AG04449 (cell line): ENCODE measurements at places on chromosomes 1 and 21.

DNA sequence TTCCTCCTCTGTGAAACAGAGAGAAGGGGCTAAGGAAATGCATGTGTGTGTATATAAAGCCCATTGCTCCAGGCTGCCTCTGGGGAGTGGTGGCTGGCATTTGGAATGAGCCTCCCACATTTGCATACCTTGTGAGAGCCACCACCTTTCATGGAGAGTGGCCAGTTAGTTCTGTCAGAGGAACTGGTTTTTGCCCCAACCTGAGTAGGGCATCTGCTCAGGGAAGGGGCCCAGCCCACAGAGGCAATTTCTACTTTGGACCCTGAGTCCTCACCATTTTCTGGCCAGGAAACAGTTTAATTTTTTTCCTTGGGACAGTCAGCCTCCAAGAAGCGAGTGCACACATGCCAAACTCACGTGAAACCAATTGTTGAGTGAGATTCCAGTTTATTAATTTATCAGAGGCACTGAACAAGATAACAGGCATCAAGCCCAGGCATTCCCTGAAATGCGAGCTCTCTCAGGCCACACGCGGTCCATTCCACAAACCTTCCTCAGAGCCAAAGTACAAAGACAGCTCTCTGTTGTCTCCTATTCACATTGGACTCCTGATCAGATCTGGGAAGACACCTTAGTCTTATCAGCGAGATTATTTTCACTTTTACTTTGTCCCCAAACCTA, 1.0 kb upstream of the SLC6A9 start:
- DNase-seq = no peak

GRCh38 chr1:201713086-201713810, 115.7 kb upstream of the IPO9 start:
- peak; percentile 97 for DNase-seq

GRCh38 chr1:84719543-84720217, 29.4 kb upstream of the SSX2IP start:
- no peak for DNase-seq

DNA sequence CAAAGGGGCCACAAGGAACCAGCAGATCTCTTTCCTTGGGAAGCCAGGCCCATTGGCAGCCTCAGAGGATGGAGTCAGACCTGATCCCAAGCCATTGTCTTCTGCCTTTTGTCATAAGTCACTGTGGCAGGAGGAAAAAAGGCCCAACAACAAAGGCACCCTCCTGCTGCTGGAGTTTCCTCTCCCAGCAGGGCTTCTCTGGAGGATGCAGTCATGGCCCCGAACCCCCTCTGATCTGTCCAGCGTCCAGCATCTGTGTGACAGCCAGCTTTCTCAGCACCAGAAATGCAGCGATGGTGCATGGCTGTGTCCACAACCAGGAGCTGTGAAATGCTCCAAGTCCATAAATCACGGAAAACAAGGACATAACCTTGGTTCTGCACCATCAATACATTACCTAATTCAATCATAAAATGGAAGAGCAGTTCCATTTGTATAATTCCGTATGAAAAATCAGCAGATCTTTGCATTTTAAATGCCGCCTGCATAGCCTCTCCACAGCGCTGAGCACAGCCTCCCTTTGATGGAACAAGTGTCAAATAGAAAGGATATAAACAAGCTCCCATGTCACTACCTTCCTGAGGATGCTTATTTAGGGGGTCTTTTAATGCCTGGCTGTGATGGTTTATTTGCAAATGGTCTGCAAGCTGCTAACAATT, 30.6 kb downstream of the AJAP1 start:
- no peak for DNase-seq

DNA sequence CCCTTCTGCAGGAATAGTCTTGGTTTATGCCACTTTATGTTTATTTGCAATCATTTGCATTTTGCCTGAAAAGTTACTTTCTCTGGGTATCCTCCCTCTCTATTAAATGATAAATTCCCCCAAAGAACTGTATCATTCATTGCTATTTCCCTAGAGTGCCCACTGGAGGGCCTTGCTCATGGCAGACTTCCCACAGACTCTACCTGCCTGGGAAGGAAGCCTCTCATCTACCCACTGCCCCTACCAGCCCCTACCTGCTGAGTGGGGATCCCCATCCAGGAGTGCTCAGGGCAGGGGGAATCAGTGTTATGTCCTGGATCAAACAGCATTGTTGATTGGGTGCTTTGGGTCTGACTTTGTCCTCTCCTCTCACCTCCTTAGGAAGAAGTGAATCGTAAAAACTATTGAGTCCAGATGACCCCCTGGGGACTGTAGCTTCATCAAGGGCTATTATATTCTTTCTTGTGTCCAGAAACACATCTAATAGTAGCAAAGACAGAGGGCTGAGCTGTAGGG, 6.8 kb upstream of the LRRN2 start:
- DNase-seq = no peak

GRCh38 chr21:38300141-38300578, 43.4 kb downstream of the KCNJ15 start:
- DNase-seq = no peak

- no peak for DNase-seq
These were observed 59.9 kb downstream of the SPSB1 start for GRCh38 chr1:9352377-9353134.

GRCh38 chr1:240808381-240808780, 196.4 kb upstream of the GREM2 start:
- DNase-seq = no peak

GRCh38 chr1:230284891-230285290, 141.2 kb downstream of the PGBD5 start:
- no peak for DNase-seq

GRCh38 chr1:20078711-20079110, 8.7 kb downstream of the PLA2G5 start:
- DNase-seq = no peak

DNA sequence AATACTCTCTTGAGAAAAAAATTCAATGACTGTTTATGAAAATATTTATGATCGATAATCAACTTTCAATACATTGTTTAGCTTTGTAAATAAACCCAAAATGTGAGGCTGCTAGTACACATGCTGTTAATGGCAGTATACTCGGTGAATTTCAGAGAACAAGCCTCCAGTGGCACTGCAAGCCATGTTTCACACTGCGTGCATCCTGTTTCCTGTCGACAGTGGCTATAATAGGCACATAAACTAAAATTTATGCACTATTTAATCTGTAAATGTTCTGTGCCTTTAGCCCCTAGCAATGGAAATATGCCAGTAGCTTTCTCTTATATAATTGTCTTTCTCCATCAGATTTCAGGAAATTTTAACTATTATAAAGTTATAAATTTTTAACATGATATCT, 26.3 kb upstream of the RGS18 start:
- DNase-seq = no peak

DNA sequence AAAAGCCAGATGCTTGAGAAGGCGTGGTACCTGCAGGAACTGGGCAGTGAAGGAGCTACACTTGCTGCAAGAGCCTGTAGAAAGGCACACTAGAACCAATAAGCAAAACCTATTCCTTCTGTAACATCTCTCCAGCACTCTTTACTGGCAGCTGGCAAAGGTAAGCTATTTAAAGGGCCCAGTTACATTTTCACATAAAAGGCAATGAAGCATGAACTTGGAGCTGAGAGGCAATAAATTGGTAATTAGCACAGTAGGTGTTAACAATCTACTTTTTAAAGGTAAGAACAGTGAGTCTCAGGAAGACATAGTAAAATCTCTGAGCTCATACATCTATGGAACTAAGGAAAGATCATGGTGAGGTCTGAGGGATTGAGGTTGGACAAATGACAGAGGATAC, 167.1 kb upstream of the OLFM3 start:
- no peak for DNase-seq

DNA sequence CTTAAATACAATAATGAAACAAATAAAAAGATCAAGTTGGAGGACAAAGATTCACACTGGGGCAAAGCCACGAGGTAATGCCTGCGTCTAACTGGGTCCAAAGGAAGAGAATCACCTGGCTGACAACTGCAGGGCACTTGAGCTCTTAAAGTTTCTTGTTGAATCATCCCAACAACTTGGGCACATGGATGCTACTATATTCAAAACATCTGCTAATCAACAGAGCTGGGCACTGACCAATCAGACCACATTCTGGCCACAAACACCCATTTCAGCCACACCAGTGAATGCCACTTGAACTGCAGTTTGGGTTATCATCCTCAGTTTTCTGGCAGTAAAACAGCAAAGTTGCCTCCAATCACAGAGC, 51.0 kb downstream of the ABCA4 start:
- DNase-seq = no peak

DNA sequence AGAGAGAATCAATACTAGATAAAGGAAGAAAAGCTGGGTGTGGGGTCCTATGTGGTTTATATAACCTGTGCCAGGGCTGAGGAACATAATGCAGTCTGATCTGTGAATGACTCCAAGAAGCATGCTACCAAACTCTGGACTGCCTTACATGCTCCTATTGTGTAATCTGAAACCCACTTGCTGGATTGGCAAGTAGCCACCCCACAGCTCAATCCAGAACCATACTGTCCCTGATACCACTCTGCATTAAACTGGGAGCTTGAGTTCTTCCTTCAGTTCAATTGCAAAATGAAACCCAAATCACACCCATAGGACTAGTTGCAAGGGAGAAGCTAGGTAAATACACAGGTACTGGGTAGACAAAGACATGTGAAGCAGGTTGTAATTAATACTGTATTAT, 115.4 kb upstream of the NEGR1 start:
- DNase-seq = peak; percentile 54

DNA sequence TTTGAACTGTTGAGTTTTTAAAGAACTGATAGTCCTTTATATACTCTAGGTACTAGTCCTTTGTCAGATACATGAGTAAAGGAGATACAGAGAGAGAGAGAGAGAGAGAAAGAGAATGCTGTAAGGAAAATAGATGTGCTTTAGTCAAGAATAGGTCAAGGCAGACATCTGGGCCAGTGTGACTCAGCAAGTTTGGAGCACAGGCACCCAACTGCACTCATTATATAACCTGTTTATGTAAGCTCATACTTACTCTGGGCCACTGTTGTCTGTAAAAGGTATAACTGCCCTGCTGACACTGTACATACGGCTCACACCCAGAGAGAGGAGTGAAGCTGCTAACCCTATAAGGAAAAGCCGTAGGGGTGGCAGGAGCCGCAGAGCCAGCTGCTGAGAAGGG, 32.2 kb upstream of the AKT3 start:
- DNase-seq = no peak

DNA sequence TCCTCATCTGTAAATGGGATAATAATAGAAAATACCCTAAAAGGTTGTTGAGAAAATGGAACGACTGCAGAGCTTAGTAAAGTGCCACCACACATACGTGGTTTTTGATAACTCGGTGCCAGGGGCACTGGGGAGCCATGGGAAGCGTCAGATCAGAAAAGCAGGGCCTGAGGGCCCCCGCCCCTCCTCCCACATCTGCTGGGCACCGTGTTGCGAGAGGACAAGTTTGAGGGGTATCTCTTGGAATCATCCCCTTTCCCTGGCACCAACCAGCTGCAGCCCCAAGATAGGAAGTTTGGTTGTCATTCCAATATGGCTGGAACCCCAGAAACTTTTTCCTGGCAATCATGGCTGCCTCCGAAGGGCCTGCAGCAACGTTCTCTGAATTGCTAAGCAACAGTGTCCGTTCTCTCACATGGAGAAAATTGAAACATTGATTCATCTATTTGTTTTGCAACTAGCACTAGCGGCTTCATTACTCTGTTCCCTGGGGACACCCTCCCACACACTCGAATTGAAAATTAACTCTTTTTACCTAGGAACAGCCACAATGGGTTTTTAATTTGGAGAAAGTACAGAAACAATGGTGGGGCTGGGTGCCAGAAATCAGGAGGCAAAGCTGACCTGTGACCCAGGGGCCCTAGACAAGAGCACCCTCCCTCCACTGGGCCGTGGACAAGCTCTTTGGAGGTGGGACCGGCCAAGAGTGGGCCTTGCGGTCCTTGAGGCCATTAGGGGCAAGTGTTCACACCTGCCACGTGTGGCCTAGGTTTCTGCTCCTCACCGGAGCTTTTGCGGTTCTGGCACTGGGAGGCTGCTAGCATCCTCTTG, 190.0 kb upstream of the VAMP3 start:
- no peak for DNase-seq

GRCh38 chr1:3453891-3454810, at the start of gene ARHGEF16:
TSS of gene ARHGEF16 (plus strand) at chr1:3454665. CDS start at chr1:3463085, 8,420 bp downstream.
- no peak for DNase-seq

- DNase-seq = no peak
These were observed 42.8 kb downstream of the PRDM15 start for GRCh38 chr21:41836166-41837015.
